Activated CD8-positive, alpha-beta T cell treated with anti-CD3 and anti-CD28 coated beads for 36 hours (primary cell): ENCODE measurements at places on chromosomes 6 and 20.

DNA sequence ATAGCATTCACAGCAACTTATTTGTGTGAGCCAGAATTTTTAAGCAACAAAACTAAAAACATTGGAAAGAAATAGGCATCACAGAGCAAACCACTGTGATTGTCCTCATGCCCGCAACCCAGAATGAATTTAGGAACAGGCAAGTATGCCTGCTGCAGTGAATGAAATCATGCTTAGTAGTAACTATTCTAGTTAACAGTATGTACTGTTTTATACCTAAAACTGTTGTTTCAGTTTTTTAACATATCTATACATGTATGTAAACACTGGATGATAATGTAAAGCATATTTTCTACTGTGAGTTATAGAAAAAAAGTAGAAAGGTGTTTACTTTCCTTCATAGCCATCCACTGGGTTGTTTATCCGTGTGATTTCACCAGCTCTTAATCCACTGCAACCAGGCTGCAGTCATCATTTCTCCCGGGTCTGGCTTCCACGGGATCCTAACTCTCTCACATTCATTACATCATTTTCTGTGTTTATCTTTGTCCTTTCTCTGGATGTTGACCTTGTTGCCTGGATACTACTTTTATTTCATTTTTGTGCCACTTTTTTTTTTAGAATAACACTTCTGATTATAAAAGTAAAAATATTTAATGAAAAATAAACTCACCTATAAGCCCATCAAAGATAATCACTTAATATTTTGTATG is 3.6 kb upstream of the ARFGEF3 start:
- DNase-seq: no peak

GRCh38 chr6:25017932-25018567 is 82.3 kb upstream of the RIPOR2 start:
- DNase-seq: peak; percentile 94

- no peak for DNase-seq
These were observed 350.4 kb downstream of the HACE1 start for GRCh38 chr6:104509355-104509754.

DNA sequence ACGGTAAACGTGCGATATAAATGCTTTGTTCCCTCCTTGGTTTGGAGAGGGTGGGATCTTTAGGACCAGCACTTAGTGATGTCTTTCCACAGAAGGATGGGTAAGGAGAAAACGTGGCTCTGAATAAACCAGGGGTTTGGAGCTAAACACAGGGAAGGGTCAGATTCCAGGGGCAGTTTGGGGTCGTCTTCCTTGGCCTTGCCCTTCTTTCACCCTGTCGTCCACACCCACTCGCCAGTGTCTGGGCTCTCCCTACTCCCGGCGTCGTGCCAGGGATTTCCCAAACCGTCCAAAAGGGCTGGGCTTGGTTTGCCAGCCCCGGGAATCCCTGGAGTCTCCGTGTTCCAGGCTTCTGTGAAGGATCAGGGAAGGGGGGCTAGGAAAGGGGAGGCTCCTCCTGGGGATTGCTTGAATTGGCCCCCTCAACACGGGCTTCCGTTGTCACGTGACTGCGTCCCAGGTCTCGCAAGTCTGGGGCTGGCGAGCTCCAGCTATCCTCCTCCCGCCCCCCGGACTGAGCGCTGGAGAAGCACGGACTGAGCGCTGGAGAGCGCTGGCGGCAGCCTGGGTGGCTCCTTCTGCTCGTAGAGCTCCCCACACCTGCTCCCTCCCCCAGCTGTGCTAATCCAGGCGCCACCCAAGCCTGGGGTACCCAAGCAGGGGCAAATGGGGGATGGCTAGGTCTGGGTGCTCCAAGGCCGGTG is 9.4 kb upstream of the ARMC12 start:
- peak; percentile 52 for DNase-seq

- no peak for DNase-seq
These were observed 88.3 kb upstream of the KCNQ5 start for GRCh38 chr6:72533606-72534005.

DNA sequence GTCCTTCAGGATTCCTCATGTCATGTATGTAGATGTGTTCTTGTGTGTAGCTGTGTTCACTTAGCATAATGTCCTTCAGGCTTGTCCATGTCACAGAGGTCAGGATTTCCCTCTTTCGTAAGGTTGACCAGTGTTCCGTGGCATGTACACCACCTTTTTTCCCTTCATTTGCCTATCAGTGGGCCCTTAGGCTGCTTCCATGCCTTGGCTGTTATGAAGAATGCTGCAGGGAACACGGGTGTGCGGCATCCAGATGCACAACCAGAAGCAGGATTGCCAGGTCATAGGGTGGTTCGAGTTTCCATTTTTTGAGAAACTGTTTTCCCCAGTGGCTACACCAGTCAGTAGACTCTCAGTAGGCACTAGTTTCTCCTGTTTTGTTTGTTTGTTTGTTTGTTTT is 29.2 kb downstream of the SYNDIG1 start:
- DNase-seq: no peak
